ENCODE measurements at places on chromosomes 3 and 15.
A peak's percentile ranks its signal among the peaks of the same experiment; 100 is the strongest.

DNA sequence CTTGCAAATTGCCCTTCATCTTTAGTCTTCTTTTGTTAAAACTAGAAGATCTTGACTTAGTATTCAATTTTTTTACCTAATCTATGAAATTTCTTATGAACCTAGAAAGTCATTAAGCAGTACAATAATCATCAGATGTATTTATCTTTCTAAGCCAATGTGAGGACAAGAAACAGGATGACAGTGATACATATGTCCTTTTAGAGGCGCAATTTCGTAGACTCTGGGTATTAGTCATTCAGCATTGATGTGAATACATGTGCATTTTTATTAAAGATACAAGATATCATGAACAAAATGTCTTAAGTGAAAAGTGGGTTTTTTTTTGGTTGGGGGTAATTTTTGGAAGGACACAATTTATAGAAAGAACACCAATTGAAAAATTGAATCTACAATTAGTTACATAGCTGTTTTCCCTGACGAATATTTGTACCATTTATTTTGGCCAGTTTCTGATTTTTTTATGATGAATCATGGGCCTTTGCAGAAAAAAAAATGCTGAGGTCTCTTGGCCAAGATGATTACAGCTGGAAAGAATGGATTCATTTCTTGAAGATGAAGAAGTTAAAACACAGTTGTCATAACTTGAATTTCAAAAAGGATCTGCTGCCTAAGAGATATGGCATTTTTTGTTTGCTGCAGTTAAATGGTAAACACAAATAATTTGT, 48.9 kb upstream of the AGTR1 start:
- DNase-seq, result no peak

- DNase-seq, result no peak
Measured at GRCh38 chr3:168044049-168044448, 51.7 kb downstream of the GOLIM4 start.

DNA sequence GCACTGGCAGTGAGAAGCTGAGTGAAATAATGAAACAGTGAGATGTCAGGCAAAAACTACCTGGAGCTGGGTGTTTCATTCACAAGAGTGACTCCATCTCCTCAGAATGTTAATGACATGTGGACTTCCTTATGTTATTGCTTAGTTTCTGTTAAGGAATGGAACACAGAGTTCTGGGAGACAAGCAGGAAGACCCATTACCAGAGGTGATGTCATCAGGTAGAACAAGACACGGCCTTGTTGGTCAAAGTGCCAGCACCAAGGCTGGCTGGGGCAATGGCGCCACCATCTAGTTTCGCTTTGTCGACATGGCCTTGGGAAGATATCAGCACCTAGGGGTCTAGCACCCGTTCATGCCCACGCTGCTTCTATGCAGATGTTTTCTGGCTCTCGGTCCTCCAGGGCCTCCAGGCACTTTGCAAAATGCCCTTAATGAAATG, 252.2 kb downstream of the FAM43A start:
- DNase-seq, result no peak

GRCh38 chr3:58784425-58784824, 117.9 kb upstream of the FAM3D start:
- DNase-seq, result no peak

DNA sequence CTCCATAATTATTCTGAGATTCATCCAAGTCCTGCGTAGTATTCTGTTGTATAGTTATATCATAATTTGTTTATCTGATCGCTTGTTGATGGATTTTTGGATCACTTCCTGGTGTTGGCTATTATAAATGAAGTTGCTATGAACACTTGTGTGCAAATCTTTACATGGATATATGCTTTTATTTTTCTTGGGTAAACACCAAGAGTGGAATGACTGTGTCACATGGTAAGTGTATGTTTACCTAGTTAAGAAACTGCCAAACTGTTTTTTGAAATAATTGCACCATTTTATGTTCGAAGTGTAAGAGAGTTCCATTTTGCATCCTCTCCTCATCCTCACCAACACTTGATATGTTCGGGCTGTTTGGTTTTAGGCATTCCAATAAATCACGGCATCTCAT, 360.4 kb upstream of the FRG2C start:
- DNase-seq, result no peak

GRCh38 chr3:14605744-14606143, 45.8 kb upstream of the CCDC174 start:
- DNase-seq, result no peak

DNA sequence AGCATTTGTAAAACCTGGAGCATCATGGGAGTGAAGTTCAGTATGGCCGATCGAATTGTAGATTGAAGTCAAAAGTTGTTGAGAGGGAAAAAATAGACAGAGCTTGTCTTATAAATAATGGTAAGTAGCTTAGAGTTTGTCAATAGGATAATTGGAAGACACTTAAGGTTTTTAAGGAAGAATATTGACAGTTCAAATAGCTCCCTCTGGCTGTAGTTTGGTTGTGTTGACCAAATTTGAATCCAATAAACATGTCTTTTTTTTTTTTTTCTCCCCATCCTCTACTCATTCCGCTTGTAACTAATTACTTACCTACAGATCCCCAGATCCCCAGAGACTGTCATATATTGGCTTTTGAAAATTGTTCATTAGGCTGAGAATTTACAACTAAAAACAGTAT, 677.0 kb downstream of the AGBL1 start:
- no peak for DNase-seq

DNA sequence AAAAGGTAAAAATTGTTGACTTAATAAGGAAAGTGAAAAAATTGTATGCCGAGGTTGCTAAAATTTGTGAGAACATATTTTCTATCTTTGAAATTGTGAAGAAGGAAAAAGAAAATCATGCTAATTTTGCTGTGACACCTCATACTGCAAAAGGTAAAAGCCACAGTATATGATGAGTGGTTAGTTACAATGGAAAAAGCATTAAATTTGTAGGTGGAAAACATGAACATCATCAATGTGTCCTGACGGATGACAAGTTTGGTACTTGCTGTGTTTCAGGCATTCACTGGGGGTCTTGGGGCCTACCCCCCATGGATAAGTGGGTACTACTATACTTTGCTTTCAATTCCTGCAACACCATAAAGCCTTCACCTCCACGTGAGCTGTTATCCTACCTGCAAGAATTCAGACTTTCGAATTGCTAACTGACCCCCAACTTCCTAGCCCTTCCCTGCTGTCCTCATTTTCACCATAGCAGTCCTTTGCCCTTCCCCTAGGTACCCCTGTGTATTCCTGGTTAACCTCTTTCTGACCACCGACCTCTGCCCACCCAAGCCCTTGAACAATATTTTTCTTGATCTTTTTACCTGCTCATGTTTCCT, 62.4 kb downstream of the RAB7A start:
- no peak for DNase-seq

DNA sequence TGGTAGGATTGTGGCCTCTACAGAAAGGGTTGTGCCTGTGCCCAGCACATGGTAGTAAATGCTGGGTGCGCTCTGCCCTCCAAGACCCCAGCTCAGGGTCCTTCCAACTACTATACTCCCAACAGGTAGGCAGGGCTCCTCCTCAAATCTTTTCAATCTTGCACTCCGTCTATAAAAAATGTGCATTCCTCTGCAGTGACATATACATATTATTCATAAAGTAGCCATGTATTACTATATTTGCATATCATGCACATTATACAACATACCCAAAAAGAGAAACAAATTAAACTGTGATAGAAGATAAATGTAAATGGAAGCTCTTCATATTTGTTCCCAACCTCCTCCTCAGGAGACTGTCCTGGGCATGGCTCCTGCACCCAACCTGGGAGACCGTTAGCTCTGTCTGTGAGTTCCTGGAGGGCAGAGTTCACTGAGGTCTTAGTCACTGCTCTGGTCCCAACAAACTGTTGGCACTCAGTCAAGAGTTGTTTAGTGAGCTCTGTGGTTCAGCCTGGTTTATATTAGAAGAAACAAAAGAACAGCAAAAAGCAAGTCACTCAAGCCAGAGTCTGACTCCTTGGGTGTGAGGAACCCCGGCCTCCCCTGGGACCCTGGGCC, 47.7 kb upstream of the GRIP2 start:
- no peak for DNase-seq

DNA sequence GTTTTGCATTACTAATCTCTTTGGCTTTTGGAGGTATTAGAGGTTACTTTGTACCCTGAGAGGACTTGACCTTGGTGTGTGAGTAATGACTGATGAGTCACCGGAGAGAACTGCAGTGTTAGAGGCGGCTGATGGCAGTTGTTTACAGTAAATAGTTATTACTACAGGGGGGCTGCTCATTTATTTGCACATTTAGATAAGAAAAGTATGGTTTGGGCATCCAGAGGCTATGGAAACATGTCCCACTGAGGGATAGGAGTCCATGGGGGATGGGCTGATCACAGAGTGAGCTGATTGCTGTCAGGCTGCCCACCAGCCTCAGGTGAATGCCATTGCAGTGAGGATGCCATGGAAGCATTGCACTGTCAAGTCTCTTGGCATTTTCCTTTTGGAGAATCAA, 17.3 kb upstream of the STAC start:
- DNase-seq, result no peak

GRCh38 chr15:45667002-45667401, 32.2 kb downstream of the SQOR start:
- DNase-seq, result no peak

- DNase-seq, result no peak
Measured at GRCh38 chr3:86051058-86051457, 939.9 kb downstream of the VGLL3 start.

DNA sequence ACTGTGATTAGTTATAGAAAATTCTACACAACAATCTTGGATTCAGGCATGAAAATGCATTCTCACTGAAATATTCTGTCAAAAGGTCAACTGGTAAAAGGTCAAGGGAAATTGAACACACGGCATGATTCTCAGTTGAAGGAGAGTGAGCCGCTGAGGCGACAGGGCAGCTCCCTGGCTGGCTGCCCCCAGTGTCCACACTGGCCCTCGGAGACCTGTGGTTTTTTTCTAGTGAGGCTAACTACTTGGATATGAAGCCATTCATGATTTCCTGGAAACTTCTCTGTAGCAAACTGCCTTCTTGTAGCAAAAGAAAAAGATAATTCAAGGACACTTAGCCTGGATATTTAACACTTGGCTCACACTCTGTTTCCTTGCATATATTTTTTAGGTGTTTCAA, 37.2 kb downstream of the AADACL2 start:
- DNase-seq, result no peak

DNA sequence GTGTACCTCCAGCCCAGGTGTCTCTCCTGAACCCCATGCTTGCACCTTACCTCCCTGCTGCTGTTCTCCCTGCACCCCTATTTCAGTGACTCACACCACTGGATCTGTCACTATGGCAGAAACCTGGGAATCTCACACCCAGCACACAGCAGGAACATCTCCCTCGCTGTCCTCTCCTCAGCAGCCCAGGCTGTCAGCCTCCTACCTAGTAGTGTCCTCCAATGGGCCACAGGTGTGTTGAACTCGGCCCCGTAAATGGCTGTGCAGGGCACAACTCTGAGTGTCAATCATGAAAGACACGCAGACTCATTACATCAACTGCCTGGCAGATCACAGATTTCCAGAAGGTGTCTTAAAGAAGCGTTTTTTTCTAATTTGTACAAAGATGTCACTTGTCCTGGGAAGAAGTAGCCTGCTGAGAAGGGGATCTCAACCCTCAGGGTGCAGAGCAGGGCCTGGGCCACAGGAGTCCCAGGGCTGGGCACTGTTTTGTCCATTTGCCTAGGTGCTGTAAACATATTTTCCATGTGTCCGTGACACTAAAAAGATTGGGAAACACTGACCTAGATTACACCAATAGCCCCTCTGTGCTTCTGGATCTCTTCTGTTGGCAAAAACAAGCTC, 33.8 kb downstream of the HOMER2 start:
- no peak for DNase-seq

GRCh38 chr3:36379872-36380220, 458 bp upstream of the STAC start:
- no peak for DNase-seq

DNA sequence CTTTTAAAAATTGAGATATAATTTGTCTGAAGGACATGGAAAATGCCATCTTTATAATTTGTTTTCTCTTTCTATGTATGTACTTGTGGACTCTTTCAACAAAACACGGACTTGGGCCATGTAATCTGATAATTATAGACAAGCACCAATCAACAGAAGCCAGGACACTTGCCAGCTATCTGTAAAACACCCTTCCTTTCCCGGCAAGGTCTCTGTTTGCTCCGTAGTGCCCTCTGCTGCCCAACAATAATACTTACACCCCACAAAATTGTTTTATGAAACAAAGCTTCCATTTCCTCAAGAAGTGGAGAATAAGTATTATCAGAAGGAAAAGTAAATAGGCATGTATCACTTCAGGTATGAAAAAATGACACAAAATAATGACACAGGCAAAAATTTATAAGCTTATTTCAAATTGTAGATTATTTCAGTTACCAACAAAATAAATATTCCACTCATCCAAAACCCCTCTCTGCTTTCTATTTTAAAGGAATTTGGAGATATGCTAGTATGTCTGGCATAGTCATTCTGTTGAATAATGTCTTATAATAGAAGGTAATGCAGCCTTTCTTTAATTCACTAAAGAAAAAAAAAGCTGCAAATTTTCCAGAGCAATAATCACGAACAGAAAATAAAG, 32.8 kb downstream of the MYH15 start:
- peak; percentile 6 for DNase-seq

GRCh38 chr15:66821307-66821706, 119.3 kb downstream of the SMAD6 start:
- DNase-seq, result no peak

- DNase-seq, result no peak
Measured at GRCh38 chr15:70523616-70524015, 239.7 kb downstream of the UACA start.

- no peak for DNase-seq
Measured at GRCh38 chr15:51311510-51311909, 26.9 kb downstream of the CYP19A1 start.

- no peak for DNase-seq
Measured at GRCh38 chr15:67465196-67465952, 55.6 kb upstream of the C15orf61 start.

DNA sequence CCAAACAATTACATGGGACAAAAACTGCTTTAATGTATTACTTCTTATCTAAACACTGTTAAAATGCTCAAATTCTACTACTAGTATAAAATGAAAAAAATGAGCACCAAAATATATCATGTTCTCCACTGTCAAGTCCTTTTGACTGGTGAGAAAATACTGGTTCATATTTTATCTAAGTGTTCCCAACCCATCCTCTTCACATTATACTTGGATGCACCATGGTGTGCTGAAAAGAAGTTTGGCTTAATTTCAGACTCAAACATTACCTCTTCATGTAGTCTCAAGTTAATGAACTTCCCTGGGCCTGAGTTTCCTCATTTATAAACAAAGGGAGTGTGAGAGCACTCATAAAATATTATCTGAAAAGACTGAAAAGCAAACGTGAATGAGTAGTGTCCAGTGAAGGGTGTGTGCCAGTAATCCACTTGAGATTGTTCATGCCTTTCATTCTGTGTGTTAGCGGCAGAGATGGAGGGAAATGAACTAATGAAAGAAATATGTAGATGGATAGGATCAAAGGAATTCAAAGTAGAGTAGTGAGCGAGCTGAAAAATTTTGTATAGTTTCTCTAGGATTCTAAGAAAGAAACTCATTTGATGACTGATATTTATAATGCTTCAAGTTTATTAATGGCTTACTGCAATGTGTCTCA, 263.2 kb downstream of the NLGN1 start:
- DNase-seq, result no peak
